ENCODE measurements at places on chromosomes 12 and 14.

- DNase-seq, result no peak
These were observed 30.5 kb upstream of the SPTLC2 start for GRCh38 chr14:77646907-77647306.

DNA sequence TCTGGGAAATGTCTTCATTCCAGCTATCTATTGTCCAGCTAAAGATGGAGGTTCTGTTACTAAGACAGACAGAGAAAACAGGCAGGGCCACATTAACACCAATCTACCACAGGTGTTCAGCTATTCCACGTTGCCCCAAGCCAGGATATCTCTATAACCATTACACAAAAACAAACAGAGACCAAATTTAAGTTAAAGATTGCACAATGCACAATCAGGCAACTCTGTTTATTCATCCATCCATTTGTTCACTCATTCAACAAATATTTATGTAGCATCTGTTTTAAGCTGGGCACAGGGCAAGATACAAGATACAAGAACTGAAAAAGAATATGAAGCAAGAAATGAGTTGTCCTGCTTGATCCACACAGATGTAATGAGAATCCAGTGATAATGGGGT, 629.0 kb downstream of the MED13L start:
- DNase-seq, result no peak

GRCh38 chr12:80580254-80580653, 127.2 kb upstream of the MYF6 start:
- DNase-seq, result peak; percentile 85

DNA sequence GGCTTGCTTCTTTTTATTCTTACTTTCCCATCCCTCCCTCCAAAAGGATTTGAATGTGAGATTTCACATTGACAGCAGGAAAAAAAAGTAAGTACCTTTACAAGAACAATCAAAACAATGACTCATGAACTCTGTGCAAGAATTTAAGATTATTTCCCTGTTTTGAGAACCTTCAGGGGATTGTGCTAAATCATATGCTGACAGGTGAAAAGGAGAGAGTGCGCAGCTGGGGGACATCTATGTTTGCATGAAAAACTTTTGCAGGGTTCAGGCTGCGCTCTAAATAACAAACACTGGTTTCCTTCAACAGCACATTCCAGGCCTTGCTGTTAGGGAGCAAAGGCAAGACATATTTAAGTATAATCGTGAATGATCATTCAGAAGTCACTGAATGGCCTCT, 27.3 kb downstream of the RERG start:
- peak; percentile 8 for DNase-seq

GRCh38 chr12:11707535-11707934, 58.1 kb downstream of the ETV6 start:
- DNase-seq, result no peak

DNA sequence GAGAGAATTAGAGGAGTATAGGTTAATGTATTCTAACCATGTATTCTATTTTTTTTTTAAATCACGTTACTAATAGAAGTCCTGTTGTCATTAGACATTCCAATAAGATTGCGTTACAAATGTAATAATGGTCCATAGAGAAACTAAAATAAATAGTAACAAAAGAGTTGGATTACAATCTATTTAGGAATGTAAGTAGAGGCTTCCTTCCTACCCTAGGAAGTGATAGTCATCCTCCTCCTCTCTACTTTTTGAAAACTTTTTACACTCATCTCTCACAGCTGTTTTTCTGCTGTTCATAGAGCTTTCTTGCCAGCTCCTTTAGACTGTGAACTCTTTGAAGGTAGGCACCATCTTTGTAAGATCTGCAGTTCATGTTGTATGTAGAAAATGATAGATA, 23.6 kb downstream of the TRHDE start:
- DNase-seq, result no peak

- no peak for DNase-seq
These were observed 308.7 kb upstream of the ATP2B1 start for GRCh38 chr12:90017316-90017715.

DNA sequence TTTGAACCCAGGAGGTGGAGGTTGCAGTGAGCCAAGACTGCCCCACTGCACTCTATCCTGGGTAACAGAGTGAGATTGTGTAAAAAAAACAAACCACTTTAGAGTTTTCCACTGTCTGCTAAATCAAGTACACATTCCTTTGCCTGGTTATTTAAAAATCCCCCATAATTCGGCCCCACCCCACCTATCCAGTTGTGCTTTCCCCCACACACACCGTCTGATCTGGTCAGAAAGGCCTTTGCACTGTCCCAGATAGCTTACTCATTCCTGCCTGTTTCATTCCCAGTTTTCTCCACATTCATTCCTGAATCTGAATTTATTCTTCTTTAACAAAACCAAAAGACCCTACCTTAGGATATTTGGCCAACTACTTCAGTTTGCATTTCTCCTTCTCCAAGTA, 29.5 kb downstream of the NINJ2 start:
- no peak for DNase-seq

DNA sequence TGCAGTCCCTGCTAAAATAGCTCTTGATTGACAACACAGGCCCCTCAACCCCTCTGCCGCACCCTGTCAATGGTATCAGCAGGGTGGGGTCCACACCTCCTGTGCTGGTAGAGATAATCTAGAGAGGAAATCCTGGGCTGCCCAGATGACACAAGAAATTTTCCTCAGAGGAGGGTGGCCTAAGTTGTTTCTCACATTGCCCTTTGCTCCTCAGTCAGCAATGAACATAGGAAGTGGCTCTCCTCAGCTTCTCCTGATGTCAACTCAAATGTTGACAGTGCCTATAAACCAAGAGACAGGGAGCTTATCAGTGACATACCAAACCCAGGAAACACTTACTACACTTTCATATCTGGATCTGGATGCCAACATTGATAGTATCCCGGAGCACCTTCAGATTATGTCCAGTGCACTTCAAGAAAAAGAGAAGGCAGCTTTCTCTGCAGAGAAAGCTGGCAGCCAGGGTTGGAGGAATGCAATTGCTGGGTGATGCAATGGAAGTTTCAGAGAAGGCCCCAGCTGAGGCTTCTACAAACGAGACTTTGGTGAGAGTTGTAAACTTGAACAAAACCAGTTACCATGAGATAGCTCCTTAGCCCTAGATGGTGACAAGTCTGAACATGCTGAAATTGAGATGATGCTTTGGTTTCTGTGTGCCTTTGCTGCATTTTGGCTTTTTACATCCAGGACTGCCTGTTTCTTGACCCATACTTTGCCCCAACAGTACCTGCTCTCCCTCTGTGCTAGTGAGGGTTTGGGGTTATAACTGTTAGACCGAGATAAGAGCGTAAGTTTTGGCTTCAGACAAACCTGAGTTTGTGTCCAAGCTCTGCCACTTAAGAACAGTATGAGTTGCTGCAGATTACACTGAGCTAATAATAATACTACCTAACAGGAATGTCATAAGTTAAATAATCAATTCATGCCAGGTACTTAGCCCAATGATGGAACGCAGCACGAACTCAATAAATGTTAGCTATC, 183.5 kb downstream of the NUAK1 start:
- no peak for DNase-seq

DNA sequence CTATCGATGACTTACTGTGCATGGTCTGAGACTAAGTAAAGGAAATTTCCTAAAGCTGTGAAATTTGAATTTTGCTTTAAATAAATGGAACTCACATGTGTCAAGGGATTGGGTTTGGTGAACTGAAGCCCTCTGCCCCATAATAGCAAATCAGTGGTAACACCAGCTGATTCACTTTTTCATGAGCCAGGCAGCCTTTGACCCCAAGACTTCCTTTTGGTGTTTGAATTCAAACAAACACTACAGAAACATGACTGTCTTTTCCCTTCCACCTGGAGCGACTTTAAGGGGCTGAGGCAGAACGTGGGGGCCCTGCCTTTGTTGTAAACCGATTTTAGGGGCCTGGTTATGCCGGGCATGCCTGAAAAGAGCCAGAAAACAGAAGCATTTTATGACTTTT, 28.8 kb downstream of the KCTD10 start:
- no peak for DNase-seq

DNA sequence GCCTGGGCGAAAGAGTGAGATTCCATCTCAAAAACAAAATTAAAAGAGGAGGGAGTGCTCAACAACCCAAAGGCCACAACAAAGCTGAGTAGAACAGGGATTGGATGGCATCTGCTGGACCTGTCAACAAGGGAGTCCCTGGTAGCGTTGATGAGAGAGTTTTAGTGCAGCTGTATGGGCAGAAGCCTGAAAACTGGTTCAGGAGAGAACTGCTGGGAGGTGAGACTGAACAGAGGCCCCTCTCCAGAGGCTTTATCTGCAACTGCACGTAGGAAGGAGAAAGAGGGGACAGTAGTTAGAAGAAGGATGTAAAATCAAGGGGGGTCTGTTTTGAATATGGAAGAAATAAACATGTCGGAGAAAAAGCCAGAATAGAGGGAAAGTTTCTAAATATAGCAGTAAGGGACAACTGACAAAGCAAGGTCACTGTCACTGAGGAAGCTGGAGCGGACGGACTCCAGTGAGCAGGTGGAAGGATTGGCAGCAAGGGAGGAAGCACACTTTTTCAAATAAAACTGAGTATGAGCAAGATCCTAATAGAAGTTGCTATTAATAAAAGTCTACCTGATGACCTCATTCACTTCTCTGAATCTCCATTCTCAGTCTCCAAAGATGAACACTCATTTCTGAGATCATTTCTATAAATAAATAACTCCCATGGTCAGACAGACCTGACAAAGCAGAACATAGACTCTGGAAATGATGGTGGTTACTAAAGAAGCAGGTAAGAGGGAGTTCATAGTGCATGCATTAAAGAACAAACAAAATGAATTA, 11.8 kb upstream of the ATF1 start:
- DNase-seq, result no peak

GRCh38 chr12:93578221-93578620, 5.7 kb downstream of the SOCS2 start:
- no peak for DNase-seq

- DNase-seq, result no peak
These were observed 10.7 kb downstream of the DHRS2 start for GRCh38 chr14:23646648-23647549.

DNA sequence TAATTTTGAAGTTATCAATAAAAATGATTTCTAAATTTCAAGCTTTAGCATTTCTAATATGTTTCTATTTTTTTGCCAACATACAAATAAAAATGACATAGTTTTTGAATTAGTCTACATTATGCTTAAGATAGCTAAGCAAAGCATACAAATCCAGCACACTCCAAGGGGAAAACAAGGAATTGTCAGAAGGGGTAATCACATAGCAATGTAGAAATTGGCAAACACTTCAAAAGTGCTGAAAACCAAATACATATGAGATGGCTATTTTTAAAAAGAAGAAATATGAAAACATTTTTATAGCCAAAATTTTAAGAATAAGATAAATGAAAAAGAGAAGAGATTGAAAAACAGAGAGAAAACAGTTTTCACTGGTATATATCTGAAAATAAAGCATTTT, 308.0 kb downstream of the SLC6A15 start:
- no peak for DNase-seq

- DNase-seq, result no peak
These were observed 67.1 kb downstream of the NOC4L start for GRCh38 chr12:132211326-132211725.

GRCh38 chr12:106090591-106091445, 47.9 kb downstream of the NUAK1 start:
- DNase-seq, result no peak

- DNase-seq, result no peak
These were observed 173.2 kb downstream of the CAND1 start for GRCh38 chr12:67442347-67442841.

GRCh38 chr14:37198273-37198598, 499 bp downstream of the MIPOL1 start:
- DNase-seq, result no peak

- DNase-seq, result no peak
These were observed 24.3 kb downstream of the HIF1A start for GRCh38 chr14:61719344-61720293.

DNA sequence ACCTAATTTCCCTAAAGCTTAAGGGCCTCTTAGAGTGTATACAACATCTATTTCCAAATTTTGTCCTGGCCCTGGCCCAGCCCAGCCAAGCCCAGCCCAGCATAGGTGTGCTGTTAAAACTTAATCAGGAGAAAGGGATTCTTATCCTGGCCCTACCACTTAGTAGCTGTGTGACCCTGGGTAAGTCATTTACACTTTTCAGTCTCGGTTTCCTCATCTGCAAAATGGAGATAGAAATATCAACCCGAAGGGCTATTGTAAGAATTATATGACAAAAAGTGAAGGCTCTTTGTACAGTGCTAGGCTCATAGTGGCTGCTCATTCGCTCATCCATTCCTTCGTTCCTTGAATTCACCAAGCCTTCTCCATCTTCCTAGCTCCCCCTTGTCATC, 442 bp downstream of the ERG28 start:
- no peak for DNase-seq

DNA sequence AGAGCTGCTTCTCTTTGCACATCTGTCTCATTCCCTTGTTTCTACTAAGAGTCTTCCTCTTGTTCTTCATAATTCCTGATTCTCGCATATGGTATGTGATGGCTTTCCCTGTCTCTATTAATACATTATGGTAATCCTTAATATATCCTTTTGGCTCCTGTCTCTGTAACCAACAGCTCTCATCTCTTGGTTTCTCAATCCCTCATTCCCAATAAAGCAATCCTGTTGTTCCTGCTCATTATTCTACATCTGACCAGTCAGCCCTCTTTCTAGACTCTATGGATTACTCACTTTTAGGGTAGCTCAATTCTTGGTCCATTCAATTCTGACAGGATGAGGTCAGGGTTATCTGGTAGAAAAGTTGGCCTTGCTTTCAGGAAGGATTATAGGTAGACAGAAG, 349.9 kb downstream of the LRIG3 start:
- no peak for DNase-seq

DNA sequence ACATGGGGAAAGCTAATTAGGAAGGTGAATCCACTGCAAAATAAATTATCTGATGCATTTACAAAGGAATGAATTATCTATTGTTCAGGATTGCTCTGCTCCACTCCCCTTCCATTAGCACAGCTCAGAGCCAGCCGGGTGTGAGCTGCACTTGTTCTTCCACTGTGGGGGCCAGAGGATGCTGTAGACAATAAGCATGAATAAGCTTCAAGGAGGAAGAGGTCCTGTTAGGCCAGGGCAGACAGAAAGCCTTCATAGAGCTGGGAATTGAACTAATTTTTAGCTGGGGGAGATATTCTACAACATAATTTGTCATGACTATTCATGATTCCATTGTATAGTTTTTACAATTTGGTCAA, 137.6 kb upstream of the MAX start:
- DNase-seq, result no peak

GRCh38 chr12:124713041-124713435, 145.6 kb upstream of the NCOR2 start:
- no peak for DNase-seq

DNA sequence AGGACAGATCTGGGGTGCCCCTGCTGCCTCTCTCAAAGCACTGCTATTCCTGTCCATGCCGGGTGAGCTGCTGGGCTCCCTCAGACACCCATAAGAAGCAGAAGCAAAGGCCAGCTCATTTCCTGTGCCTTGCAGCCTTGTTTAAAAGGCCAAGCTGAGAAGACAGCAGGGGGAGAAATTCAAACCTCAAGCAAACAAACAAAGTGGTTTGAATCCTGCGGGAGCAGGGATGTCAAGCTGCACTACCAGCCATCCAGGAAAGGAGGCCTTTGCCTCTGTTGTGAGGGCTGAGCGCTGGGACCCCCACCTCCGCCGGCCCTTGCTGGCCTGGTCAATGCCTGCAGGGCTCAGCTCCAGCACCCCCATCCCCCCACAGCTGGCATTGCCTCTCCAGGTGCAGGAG, 176.5 kb downstream of the PIWIL1 start:
- no peak for DNase-seq

GRCh38 chr12:29741342-29742241, 42.1 kb downstream of the TMTC1 start:
- DNase-seq, result peak; percentile 89

Measured in skeletal muscle cell (primary cell).